Activated T-cell treated with anti-CD3 and anti-CD28 coated beads, Interleukin-2, amount 50 U/mL, for 48 hours (primary cell): ENCODE measurements at places on chromosomes 2 and 18.

DNA sequence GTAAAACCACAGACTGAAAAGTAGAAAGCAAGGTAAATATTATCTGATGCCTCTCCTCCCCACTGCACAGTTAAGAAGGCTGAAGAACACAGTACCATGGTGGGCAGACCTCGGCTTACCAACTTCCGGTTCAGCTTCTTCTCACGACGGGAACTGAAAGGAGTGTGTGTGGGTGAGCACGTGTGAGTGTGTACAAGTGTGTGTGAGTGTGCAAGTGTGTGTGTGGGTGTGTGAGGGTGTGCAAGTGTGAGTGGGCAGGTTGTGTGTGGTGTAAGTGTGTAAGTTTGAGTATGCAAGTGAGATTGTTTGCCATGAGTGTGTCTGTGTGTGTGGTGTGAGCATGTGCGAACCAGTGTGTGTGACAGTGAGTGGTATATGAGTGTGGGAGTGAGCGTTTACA, 103.5 kb downstream of the ADD2 start:
- peak; percentile 34 for DNase-seq

DNA sequence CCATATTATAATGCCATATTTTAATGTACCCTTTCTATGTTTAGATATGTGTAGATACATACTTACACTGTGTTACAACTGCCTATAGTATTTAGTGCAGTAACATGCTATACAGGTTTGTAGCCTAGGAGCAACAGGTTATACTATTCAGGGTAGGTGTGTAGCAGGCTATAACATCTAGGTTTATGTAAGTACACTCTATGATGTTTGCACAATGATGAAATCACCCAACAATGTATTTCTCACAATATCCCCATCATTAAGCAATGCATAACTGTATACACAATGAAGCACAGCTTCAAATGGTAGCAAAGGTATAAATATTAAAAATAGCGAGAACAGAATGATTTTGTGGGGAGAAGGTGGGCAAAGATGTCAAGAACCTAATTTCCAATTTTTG, 117.8 kb downstream of the DYM start:
- no peak for DNase-seq

DNA sequence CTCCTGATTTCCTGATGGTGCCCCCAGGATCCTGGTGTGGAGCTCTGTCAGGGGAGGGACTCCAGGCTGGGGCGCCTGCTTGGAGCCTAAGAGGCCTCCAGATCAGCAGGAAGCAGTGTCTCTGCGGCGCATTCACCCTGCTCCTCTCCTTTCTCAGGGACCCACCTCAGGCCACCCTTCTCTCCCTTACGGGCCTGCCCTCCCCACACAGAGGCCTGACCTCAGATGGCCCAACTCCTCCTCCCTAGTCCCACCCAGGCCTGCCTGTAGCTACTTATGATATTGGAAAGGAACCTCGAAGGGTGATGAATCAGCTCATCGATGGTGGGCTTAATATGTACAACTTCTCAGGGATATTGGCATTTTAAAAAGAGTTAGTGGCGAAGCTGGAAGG, 10.6 kb downstream of the TMEM37 start:
- no peak for DNase-seq

- DNase-seq: no peak
Observed at GRCh38 chr2:190942697-190943096, 62.1 kb downstream of the GLS start.

GRCh38 chr2:128411431-128411830, 92.8 kb upstream of the HS6ST1 start:
- no peak for DNase-seq

DNA sequence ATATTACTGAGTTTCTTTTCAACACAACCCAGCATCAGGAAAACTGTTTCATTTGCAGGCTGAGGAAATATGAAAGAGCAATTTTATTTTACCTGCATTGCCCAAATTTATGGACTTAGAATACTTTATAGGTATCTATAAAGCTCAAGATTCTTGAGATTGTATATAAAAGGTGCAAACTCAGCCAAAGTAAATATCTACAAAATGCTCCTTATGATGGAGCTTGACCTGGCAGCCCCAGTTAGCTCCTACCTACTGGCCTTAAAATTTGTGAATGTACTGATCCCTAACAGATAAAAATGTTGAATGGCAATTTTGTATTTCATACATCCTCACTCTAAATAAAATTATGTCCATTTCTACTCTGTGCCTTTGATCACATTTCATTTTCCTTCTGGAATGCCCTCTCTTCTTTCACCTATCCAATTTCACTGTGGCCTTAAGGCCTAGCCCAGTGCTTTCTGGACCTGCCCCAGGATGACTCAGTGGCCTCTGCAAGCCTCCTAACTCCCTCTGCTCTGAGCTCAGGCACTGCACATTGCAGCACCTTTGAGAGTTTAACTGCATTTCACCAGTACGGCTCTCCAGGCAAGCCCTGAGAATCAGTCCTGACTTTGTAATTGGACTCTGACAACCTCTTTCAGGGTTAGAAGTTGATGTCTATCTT, 125.9 kb downstream of the ANTXR1 start:
- DNase-seq: no peak

GRCh38 chr2:128415779-128416061, 97.1 kb upstream of the HS6ST1 start:
- no peak for DNase-seq

DNA sequence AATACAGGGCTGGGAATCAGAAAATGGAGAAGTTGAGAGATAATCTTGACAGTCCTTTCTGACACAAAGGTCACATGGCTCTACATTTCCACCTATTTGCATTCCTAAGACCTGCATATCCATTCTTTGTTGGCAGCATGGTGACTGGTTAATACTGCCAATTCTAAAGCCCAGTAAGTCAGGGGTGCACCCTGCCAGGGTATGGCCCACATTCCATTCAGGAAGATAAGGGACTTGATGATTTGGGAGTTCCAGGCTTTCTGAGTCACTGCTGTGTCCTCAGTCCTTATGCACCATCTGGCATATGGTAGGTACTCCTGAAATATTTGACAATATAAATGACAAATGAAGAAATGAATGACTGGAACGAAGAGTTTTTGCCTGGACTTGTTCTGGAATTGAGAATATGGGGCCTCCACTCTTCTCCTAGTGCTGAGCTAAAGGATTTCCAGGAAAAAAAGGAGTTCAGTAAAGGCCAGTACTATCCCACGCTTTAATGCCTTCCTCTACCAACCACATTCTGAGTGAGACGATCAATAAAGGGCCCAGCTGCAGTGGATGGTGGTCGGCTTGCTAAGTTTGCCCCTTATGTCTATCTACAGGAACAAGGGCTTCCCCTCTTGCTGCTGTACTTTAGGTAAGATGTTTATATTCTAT, 31.7 kb upstream of the EIF2AK3 start:
- no peak for DNase-seq
